Muscle of leg (tissue), 16 donors: ENCODE measurements at places on chromosomes 16 and 17. TPM values are rescaled to one million over a fixed set of nuclear protein-coding genes. Genes with fewer than 3 reads are reported as not detected.

CMC2 gene
- 32.4 TPM for total RNA-seq

DNA sequence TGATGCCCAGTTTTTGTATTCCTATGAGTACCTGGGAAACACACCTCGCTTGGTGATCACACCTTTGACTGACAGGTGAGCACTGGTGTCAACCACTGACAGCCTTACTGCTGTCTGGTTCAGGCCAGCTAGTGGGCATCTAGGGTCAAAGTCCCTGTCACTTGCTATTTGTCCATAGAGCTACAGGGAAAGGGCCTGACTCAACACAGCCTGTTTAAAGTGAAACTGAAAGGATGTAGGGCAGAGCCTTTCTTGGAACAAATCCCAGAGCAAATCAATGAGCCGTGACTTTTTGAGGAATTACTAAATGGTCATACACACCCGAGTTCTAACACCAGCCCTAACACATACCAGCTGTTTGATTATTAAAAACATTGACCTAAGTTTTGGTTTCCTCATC is 106.8 kb downstream of the DNAH9 start:
- peak; percentile 41 for DNase-seq
- no peaks in the 10 kb centered on the region for H3K27me3 ChIP-seq
- H3K4me1 ChIP-seq, result peaks cover 2% of the 10 kb centered on the region
- no peak overlapping the region for H3K27ac ChIP-seq
- H3K36me3 ChIP-seq, result no peaks in the 10 kb centered on the region

GRCh38 chr16:83925095-83925905 is 26.4 kb downstream of the MLYCD start:
- peaks cover 9% of the 10 kb centered on the region for H3K4me1 ChIP-seq
- peaks cover 10% of the 10 kb centered on the region for H3K36me3 ChIP-seq
- no peak overlapping the region for H3K4me3 ChIP-seq
- no peak for DNase-seq

GRCh38 chr16:3640632-3641501 is 13.6 kb upstream of the DNASE1 start:
- no peak for DNase-seq
- H3K27me3 ChIP-seq, result no peaks in the 10 kb centered on the region
- peaks cover 18% of the 10 kb centered on the region for H3K4me1 ChIP-seq
- H3K27ac ChIP-seq, result no peak overlapping the region
- peaks cover 29% of the 10 kb centered on the region for H3K36me3 ChIP-seq
- H3K4me3 ChIP-seq, result no peak overlapping the region

DNA sequence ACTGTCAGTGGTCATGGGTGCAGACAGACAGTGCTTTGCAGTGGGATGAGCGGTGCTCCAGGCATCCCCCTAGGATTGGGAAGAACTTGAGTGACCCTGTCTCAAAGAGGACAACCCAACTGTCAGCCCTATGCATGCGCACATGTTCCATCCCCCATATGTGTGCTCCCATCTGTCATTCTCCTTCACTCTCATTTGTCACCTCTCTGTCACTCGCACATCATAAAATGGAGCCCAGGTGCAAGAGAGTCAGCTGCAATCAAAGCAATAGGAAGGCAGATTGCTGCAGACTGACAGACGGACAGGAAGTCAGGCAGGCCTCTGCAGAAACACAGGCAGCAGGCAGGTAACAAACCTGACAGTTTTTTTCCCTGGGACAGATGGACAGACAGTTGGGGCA is 101.8 kb upstream of the CCL1 start:
- H3K4me3 ChIP-seq, result no peak overlapping the region
- DNase-seq, result peak; percentile 6
- H3K4me1 ChIP-seq, result no peaks in the 10 kb centered on the region
- H3K27ac ChIP-seq, result no peak overlapping the region
- H3K27me3 ChIP-seq, result peaks cover 9% of the 10 kb centered on the region

DNA sequence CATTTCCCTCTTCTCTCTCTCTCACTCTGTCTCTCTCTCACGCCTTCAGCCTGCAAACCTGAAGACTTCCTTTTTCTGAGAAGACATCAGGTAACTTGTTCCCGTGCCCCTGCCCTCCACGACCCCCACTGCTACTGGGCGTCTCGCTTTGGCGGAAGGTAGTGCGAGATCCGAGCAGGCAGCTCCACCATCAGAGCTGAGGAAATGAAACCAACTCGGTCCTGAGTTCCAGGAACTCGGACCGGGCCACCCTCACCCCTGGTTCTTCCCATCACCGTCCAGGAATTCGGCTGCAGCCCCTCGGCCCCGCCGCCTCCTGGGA is 585 bp downstream of the MLKL start:
- peak overlapping the region; percentile 77 for H3K27ac ChIP-seq
- peaks cover 11% of the 10 kb centered on the region for H3K4me1 ChIP-seq
- peaks cover 17% of the 10 kb centered on the region for H3K27me3 ChIP-seq
- peak; percentile 28 for DNase-seq
